ENCODE measurements at places on chromosomes 3 and 15.
A peak's percentile ranks its signal among the peaks of the same experiment; 100 is the strongest.

- DNase-seq, result no peak
Observed at GRCh38 chr3:152038490-152038889, 165.0 kb downstream of the SUCNR1 start.

GRCh38 chr3:7275396-7275795 lies 414.5 kb downstream of the GRM7 start:
- DNase-seq, result no peak

DNA sequence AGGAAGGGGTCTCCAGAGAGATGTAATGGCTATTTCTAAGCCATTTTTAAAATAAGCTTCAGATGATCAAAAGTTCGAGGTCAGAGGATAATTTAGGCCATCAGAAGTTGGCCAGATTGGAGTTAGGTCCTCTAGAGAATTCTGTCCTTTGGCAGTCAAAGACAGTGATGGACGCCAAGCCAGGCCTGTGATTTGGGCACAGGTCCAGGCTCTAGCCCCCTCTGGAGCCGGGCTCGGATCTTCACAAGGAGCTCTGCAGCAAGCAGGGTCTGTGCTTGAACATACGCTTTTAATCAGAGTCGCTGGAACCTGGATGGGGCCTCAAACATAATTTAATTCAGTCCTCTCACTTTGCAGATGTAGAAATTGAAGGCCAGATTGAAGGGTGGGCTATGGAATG lies 151.4 kb upstream of the BCL6 start:
- DNase-seq, result no peak

GRCh38 chr3:68290333-68290732 lies 635.9 kb upstream of the SUCLG2 start:
- DNase-seq, result no peak

- peak; percentile 20 for DNase-seq
Observed at GRCh38 chr3:72368331-72368975, 479.8 kb downstream of the SHQ1 start.

GRCh38 chr15:48423896-48424475 lies 92.8 kb downstream of the DUT start:
- DNase-seq, result peak; percentile 53

DNA sequence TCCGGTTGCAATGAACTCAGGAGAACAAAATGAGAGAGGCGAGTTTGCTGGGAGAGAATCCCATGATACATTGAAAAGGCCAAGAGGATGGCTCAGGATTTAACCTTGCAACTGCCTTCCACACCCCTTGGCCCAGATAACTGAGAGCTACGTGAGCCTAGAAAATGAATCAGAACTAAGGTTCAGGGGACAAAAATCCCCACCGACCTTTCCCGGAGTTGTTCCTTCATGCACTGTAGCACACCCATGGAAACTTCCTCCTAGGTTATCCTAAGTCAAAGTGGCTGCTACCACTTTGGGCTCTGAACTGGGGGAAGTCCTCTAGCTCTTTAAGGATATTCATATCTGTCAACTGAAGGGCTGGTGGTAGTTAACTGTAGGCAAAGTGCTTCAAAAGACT lies 58.3 kb upstream of the SLC4A7 start:
- no peak for DNase-seq

DNA sequence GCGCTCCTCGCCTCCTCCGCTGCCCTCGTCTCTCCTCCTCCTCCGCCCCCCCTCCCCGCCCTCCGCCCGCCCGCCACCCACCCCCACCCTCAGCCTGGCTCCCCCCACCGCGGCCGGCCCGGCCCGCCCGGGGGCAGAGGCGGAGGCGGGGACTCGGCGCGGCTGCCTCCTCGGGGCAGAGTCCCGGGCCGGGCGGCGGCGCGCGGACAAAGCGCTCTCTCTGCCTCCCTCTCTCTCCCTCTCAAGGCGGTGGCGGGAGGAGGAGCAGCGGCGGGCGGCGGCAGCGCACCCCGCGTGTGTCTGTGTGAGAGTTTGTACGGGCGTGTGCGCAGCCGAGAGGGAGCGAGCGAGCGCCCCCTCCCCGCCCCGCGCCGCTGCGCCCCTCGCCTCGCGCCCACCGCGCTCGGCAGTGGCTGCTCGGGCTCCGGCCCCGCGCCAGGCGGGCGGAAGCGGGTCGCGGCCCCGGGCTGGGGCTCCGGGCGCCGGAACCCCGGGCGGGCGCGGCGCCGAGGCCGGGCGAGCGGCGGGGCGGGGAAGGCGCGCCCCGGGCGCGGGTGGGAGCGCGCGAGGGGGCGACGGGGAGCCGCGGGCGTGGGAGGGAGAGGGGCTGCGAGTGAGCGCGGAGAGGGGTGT lies at the start of gene IGF2BP2:
IGF2BP2 (minus strand) TSS at position 37 of the 633 bp plus-strand sequence. CDS start 82 bp downstream, outside the sequence.
- peak; percentile 89 for DNase-seq

GRCh38 chr3:19811689-19812088 lies 122.3 kb downstream of the EFHB start:
- no peak for DNase-seq

DNA sequence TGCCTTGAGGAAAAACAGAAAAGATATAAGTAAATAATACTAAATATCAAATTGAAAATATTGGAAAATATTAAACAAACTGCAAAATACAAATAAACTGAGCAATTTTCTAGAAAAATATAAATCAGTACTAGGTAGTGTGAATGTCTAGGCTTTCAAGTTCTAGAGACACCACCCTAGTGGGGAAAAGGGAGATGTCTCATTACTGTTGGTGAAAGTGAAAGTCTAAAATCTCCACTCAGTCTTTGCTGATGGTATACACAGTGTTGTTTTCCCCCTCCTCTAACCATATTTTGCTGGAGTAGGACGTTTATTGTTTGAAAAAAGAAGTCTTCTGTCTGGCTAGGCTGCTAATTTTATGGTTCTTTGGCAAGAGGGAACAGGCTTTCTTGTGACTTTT lies 1368.9 kb downstream of the OTOL1 start:
- no peak for DNase-seq

GRCh38 chr15:76107169-76107568 lies 47.4 kb downstream of the TMEM266 start:
- DNase-seq, result peak; percentile 34

DNA sequence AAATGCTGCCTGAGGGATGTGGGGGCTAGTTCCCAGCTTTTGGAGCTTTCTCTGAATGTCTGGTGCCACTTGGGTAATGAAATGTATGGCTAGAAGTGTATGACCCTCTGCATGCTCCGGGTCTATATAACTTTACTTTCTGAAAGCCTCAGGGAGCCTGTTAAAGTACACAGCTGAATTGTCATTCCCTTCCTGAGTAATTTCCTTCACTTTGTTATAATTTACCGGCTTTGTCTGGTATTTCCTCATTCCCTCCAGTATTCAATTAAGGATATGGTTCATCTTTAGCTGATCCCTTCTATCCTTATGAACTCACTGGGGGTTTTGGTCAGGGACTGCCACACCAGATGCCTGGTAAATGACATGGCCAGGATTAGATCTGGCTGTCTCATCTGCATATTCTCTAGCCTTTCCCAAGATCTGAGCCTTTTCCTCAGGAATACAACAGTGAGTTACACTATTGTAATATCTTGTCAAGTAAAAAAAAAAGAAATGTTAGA lies 620.3 kb downstream of the ZPLD1 start:
- peak; percentile 33 for DNase-seq

- no peak for DNase-seq
Observed at GRCh38 chr3:73010158-73010557, 13.5 kb downstream of the PPP4R2 start.

GRCh38 chr3:127452321-127452821 lies 138.2 kb downstream of the TPRA1 start:
- DNase-seq, result no peak

- DNase-seq, result no peak
Observed at GRCh38 chr3:68467465-68467864, 464.9 kb downstream of the TAFA4 start.

DNA sequence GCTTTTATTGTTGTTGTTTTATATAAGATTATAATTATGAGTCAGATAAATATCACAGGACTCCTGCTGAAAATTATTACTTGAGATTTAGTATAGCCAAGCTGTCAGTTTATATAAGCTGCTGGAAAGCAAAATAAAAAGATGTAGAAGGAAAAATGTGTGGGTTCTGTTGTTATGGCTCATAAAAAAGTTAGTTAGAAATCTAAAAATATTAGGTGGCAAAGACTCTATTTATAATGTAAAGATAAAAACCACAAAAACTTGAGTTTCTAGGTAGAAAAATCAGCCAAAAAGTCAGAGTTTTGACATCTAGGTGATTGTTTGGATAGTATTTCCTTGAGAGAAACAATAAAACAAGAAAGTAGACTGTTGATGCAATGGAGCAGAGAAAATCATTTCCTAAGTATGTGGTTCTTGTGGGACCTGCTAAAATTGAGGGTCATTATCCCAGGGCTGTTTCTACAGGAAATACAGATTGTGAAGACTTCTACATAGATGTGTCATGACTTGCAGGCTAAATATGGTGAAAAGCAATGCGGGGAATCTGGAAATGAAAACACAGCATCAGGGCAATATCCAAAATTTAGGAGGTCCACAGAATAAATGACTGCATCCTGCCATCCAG lies 1109.6 kb upstream of the CADM2 start:
- DNase-seq, result no peak

- no peak for DNase-seq
Observed at GRCh38 chr3:16437640-16438039, 75.9 kb downstream of the RFTN1 start.

DNA sequence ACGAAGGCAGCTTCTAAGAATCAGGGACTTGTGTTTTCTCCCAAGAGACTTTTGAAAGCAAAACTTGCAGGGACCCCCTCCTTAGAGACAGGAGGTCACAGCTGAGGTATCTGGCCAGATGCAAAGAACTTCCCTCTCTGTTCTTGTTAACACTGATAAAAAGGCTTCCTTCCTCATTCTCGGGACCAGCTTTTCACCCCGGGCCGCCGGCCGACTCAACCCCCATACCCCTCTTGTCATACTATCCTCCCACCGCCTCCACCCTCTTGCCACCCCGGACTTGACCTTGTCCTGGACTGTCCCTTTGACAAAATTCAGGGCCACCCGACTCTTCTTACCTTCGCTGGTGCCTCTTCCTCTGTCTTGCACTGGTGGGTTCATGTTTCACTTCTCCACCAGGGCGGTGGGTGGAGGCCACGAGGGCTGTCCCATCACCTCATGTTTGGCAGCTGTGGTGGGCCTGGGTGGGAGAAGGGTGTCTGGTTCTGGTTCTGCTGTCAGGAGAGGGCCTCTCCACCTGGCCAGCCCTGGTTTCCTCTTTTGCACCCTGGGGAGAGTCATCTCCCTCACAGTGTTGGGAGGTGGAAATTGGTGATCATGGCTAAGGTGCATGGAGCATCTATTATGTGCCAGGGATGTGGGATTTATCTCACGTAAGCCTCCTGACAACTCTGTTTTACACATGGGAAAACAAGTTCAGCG lies 32.5 kb downstream of the BHLHE40 start:
- no peak for DNase-seq

DNA sequence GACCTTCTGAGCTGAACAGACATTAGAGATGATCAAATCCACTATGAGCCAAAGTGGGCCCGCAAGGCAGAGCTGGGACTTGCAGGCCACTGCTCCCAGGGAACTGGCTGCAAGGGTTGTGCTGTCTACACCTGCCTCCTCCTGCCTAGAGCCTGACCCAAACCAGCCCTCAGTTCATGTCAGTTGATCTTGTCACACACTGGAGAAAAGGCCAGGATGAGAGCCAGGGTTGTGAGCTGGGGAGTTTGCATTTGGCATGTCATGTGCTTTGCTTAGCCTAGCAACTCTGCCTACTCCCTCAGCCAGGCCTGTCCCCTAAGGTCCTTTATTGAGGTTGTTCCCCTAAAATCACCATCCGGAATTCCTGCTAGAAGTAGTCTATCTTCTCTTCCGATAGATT lies 67.8 kb downstream of the RAB11A start:
- no peak for DNase-seq

Measured in fibroblast of skin of back (primary cell).